Immature natural killer cell (primary cell): ENCODE measurements at places on chromosomes 11 and 22. TPM values are rescaled to one million over a fixed set of nuclear protein-coding genes. Genes with fewer than 3 reads are reported as not detected.

DNA sequence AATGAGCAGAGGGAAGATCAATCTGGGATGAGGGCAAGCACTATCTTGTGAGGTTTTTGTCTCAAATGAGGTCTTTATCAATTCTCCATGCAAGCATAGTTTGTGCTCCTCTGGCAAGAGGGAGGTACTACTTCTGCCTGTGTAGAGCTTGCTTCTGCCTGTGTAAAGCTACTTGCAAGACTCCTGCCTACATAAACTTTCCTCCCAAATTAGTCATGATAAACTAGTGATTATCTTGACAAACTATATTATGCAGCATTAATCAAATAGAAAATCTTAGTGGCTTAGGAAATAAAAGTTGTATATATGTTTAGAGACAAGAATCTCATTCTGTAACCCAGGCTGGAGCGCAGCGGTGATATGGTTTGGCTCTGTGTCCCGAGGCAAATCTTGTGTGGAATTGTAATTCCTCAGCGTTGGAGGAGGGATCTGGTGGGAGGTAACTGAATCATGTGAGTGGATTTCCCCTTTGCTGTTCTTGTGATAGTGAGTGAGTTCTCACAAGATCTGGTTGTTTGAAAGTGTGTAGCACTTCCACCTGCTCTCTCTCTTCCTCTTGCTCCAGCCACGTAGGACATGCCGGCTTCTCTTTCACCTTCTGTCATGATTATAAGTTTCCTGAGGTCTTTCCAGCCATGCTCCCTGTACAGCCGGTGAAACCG lies 8.0 kb upstream of the MMP10 start:
- no peaks in the 10 kb centered on the region for H3K36me3 ChIP-seq
- H3K27ac ChIP-seq: no peak overlapping the region
- no peaks in the 10 kb centered on the region for H3K4me1 ChIP-seq
- no peak overlapping the region for H3K4me3 ChIP-seq
- no peaks in the 10 kb centered on the region for H3K27me3 ChIP-seq
- no peak for DNase-seq

GRCh38 chr22:36881504-36882245 lies 20.9 kb downstream of the NCF4 start:
- no peaks in the 10 kb centered on the region for H3K4me1 ChIP-seq
- no peak for DNase-seq
- H3K27ac ChIP-seq: no peak overlapping the region
- peaks cover 4% of the 10 kb centered on the region for H3K27me3 ChIP-seq

- peaks cover 8% of the 10 kb centered on the region for H3K27me3 ChIP-seq
- no peak overlapping the region for H3K27ac ChIP-seq
- H3K36me3 ChIP-seq: no peaks in the 10 kb centered on the region
- no peak for DNase-seq
- no peaks in the 10 kb centered on the region for H3K4me1 ChIP-seq
Observed at GRCh38 chr11:116692318-116693101, 80.3 kb downstream of the BUD13 start.

DNA sequence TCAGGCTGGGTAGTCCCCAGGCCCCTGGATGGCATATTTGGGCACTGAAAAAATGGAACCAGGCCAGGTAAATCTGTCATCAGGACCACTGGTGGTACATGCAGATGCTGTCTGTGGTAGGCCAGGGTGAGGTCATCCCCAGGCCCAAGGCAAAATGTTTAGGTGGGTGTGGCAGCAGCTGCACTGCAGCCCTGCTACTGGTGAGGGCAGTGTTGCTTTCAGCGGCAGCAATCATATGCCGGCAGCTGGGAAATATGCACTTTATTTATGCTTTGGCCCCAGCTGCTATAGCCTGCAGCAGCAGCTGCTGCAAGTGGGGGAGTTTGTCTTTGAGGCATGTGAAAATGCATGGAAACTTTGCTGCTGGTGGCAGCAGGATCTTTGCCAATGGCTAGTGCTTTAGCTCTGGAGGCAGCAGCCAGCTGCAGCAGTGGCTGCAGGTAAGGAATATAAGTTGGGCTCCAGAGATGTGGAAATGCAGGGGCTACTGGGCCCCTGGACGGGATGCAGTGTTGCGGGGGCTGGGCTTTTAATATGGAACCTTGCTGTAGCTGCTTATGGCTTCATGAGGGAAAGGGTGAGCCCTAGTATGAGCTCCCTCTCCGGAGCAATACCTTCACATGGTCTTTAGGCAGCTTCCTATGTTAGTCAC lies 365.7 kb upstream of the CADM1 start:
- H3K36me3 ChIP-seq: no peaks in the 10 kb centered on the region
- H3K27ac ChIP-seq: no peak overlapping the region
- H3K4me3 ChIP-seq: no peak overlapping the region
- peaks cover 3% of the 10 kb centered on the region for H3K27me3 ChIP-seq
- no peaks in the 10 kb centered on the region for H3K4me1 ChIP-seq
- no peak for DNase-seq

GRCh38 chr11:59291228-59291627 lies 67.5 kb upstream of the OR5AN1 start:
- H3K4me3 ChIP-seq: no peak overlapping the region
- no peak overlapping the region for H3K27ac ChIP-seq
- no peaks in the 10 kb centered on the region for H3K4me1 ChIP-seq
- H3K27me3 ChIP-seq: peaks cover 7% of the 10 kb centered on the region

DNA sequence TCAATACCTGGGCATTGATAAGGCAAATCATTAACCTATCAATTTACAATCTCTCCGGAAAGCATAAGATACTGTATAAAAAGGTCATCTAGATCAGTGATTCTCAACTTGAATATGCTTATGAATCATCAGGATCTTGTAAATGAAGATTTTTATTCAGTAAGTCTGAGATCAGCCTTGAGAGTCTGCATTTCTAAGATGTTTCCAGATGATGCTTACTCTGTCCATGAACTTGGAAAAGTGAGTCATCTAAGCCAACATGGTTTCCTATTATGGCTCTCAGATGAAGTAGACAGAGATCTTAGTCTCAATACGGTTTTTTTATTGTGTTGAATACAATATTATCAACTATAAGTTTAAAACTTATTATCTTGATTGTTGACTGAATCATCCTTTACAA lies 226.4 kb upstream of the KIRREL3 start:
- DNase-seq: no peak
- no peaks in the 10 kb centered on the region for H3K4me1 ChIP-seq
- no peak overlapping the region for H3K4me3 ChIP-seq
- H3K27me3 ChIP-seq: no peaks in the 10 kb centered on the region
- H3K27ac ChIP-seq: no peak overlapping the region
- H3K36me3 ChIP-seq: no peaks in the 10 kb centered on the region

DNA sequence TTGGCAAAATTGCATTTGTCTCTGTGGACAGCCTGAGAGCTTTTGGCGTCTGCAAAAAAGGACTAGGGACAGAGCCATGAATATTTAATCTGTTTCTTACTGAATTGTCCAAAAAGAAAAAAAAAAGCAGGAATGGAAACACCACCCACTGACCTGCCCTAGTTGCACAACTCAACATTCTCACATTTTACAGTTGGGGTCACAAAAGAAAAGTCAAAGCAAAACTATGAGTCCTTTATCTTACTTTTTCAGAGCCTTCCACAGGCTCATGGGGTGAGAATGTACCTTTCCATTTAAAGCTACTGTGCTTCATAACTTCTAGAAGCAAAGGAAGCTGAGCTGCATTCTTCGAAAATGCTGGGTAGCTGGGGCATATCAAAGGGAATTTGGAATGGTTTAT lies 225.7 kb downstream of the FAM76B start:
- no peaks in the 10 kb centered on the region for H3K36me3 ChIP-seq
- H3K27me3 ChIP-seq: no peaks in the 10 kb centered on the region
- no peaks in the 10 kb centered on the region for H3K4me1 ChIP-seq
- DNase-seq: no peak
- H3K27ac ChIP-seq: no peak overlapping the region

- no peak overlapping the region for H3K27ac ChIP-seq
- peaks cover 5% of the 10 kb centered on the region for H3K4me1 ChIP-seq
- peaks cover 6% of the 10 kb centered on the region for H3K27me3 ChIP-seq
- no peak overlapping the region for H3K4me3 ChIP-seq
- no peak for DNase-seq
- no peaks in the 10 kb centered on the region for H3K36me3 ChIP-seq
Observed at GRCh38 chr11:65776196-65776595, 4.6 kb downstream of the AP5B1 start.

DNA sequence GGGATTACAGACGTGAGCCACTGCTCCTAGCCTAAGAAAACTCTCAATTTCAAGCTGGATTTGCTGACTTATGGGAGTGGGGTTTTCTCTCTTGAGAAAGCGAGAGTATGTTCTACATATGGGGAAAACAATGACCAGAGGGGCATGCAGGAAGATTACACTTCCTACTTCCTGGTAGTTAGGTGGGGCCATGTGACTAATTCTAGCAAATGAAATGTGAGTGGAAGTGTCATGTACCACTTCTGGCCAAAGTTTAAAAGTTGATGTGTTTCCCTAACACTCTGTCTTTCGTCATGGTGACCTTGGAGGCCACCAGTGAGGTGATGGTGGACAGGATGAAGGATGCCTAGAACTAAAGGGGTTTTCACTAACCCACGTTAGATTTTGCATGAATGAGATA lies 50.5 kb downstream of the PARVG start:
- no peak for DNase-seq
- H3K4me1 ChIP-seq: no peaks in the 10 kb centered on the region
- H3K36me3 ChIP-seq: no peaks in the 10 kb centered on the region
- no peak overlapping the region for H3K4me3 ChIP-seq

DNA sequence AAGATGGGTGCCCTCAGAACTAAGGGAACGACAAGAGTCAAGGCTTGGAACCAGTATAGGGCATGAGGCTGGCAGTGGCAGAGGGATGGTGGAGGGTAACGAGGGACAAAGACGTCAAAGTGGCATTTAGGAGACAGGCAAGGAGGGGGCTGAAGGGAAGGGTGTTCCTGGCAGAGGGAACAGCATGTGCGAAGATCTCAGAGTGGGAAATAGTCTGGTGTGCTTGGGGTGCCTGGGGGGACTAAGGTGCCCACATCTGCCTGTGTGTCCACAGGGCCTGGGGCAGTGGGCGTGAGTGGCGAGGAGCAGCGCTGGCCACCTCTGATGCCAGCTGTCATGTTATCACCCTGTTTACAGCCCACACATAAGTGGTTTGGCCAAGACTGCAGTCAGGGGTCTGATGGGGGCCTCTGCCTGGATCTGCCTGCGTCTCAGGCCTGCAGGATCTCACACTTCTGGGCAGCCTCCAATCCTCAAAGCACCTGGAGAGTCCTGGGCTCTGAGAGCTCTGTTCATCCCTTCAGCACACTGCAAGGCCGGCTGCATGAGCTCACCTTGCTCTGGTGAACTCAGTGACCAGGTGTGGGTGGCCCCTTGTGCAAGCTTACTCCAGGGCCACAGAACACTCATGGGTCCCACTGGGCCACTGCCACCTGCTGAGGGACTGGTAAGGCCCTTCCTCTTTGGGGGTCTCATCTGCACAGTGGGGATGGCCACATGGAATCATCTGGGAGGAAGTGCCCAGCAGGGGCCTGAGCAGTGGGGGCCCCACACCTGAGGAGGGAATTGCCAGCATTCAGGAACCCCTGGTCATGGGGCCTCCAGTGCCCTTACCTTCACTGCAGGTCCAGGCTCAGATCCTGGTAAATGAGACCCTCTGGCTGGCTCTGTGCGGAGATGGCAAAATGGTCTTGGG lies 89.7 kb upstream of the SHISAL1 start:
- H3K4me1 ChIP-seq: no peaks in the 10 kb centered on the region
- no peaks in the 10 kb centered on the region for H3K36me3 ChIP-seq
- no peak for DNase-seq
- H3K27me3 ChIP-seq: peaks cover 2% of the 10 kb centered on the region

DNA sequence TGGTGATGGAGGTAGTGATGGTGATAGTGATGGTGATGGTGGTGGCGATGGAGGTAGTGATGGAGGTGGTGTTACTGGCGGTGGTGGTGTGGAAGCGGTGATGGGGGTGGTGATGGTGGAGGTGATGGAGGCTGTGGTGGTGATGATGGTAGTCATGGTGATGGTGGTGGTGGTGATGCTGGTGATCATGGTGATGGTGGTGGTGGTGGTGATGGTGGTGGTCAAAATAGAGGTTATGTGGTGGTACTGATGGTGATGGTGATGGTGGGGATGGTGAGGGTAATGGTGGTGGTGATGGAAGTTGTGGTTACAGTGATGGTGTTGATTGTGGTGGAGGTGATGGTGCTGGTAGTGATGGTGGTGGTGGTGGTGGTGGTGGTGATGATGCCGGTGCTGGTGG lies 199.2 kb downstream of the IGLL1 start:
- peak overlapping the region; percentile 9 for H3K27ac ChIP-seq
- no peak overlapping the region for H3K4me3 ChIP-seq
- no peaks in the 10 kb centered on the region for H3K4me1 ChIP-seq

GRCh38 chr11:19281041-19281440 lies 40.3 kb upstream of the E2F8 start:
- H3K4me1 ChIP-seq: peaks cover 78% of the 10 kb centered on the region
- H3K27me3 ChIP-seq: no peaks in the 10 kb centered on the region
- no peaks in the 10 kb centered on the region for H3K36me3 ChIP-seq
- peak overlapping the region; percentile 68 for H3K4me3 ChIP-seq

DNA sequence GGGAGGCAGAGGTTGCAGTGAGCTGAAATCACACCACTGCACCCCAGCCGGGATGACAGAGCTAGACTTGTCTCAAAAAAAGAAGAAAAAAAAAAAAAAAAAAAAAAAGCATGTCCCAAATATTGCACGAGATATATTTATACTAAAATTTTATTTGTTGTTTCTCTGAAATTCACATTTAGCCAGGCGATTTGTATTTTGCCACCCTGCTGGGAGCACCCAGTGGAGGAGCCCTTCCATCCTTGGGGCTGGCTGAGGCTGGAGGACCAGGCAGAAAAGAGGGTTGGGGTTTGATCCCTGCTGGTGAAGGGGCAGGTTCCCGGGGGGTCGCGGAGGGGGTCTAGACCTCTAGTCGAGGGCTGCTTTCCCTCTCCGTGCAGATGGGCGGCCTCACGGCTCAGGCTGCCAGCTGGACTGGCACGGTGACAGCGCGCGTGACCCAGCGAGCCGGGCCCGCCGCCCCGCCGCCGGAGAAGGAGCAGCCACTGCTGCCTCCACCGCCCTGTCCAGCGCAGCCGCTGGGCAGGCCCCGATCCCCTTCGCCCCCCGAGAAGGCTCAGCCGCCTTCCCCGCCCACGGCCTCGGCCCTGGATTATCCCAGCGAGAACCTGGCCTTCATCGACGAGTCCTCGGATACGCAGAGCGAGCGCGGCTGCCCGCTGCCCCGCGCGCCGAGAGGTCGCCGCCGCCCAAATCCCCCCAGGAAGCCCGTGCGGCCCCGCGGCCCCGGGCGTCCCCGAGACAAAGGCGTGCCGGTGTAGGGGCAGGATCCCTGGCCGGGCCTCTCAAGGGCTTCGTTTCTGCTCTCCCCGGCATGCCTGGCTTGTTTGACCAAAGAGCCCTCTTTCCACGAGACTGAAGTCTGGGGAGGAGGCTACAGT lies 952 bp upstream of the CATSPERZ start:
- peaks cover 30% of the 10 kb centered on the region for H3K27me3 ChIP-seq
- peak overlapping the region; percentile 44 for H3K27ac ChIP-seq
- peaks cover 21% of the 10 kb centered on the region for H3K4me1 ChIP-seq

GRCh38 chr22:24240381-24240780 lies 4.5 kb downstream of the GGT5 start:
- no peak overlapping the region for H3K4me3 ChIP-seq
- H3K27ac ChIP-seq: no peak overlapping the region
- peaks cover 25% of the 10 kb centered on the region for H3K4me1 ChIP-seq
- H3K36me3 ChIP-seq: no peaks in the 10 kb centered on the region

RIMBP3C gene
- 0.16 TPM for polyA plus RNA-seq

KCNJ11 gene
- polyA plus RNA-seq: not detected

PLEKHB1 gene
- polyA plus RNA-seq: 10.6 TPM

KCNE3 gene
- polyA plus RNA-seq: 0.54 TPM

APOBEC3H gene
- 22.2 TPM for polyA plus RNA-seq

MPEG1 gene
- polyA plus RNA-seq: 13.2 TPM
